8988T (cell line): ENCODE measurements at places on chromosomes 16 and 17.
A peak's percentile ranks its signal among the peaks of the same experiment; 100 is the strongest.

- peak; percentile 74 for DNase-seq
Measured at GRCh38 chr16:50671644-50672260, 9.4 kb downstream of the SNX20 start.

DNA sequence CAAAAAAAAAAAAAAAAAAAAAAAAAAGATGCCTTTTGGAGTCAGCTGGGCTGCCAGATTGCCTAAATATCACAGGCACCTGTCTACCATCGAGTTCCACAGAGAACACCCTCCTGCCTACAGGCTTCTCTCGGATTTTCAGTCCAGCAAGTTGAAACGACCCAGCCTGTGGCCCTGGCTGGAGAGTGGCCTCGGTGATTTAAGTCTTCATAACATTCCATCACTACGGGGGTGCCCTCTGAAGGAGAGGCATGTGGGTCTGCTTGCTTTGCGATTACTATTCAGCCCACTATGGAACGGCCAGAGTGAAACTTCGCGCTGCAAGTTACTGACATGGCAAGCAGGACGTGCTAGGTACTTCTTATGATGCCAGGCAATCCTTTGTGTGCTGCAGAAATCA, 42.8 kb downstream of the MARCHF10 start:
- no peak for DNase-seq

GRCh38 chr17:33776903-33777302, 478.2 kb upstream of the CCL2 start:
- DNase-seq = no peak

DNA sequence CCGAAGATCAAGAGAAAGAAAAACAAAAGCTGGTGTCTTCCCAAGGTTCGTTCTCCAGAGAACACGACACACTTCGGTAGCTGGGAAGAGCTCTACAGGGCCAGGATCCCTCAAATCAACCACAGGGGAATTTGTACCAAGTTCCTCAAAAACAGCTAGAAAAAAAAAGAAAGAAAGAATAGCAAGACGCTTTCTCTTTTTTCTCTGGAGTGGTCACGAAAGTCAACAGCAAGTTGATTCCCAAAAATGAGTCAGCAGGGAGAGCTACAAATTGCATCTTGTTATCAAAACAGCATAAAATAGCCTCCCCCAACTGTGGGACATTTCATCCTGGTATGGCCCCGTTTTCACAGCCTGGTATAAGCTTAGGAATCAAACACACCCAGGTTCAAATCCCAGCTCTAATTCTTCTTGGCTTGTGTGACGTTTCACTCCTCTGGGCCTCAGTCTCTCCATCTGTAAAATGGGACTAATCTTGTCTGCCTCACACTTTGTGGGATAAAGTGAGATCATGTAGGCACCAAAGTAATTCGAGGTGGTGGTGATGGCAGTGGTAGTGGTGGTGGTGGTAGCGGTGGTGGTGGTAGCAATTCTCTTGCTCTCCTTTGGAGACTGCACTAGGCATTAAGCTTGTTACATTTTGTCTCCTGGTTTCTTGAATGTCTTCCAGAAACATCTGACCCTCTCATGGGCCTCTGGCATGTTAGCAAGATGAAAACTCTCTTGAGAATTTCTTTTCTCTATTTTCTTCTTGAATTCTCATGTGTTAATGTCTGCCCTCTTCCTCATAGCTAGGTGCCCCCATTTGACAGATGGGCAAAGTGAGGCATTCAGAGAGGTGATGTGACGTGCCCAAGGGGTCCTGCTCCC, 988 bp upstream of the IL21R start:
- DNase-seq = no peak

- no peak for DNase-seq
Measured at GRCh38 chr16:26169473-26169872, 477.7 kb downstream of the HS3ST4 start.

- DNase-seq = no peak
Measured at GRCh38 chr17:17495536-17496188, 533 bp downstream of the RASD1 start.

DNA sequence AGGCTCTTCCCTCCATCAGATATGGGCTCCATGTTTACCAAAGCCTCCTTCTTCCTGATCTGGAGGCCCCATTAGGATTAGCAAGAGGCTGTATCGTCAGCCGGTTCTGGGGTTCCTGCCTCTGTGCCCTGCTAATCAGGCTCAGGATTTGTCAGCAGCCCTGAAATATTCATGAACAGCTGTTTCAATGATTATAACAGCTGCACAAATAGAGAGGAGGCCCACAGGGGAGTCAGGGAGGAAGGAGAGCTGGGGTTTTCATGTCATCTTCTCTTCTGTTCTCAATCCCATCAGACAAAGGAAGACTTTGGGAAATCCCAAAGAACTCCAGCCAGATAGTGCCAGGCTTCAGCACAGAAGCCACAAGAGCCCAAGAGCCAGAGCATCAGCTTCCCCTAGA, 72.3 kb upstream of the MMP2 start:
- no peak for DNase-seq

GRCh38 chr17:29020576-29020975, 14.7 kb upstream of the SEZ6 start:
- DNase-seq = no peak

GRCh38 chr16:66477028-66477515, 50.0 kb downstream of the BEAN1 start:
- no peak for DNase-seq
